ENCODE measurements at places on chromosomes 16 and 17.

- no peak for DNase-seq
Measured at GRCh38 chr16:82195917-82196494, 26.0 kb upstream of the MPHOSPH6 start.

- DNase-seq: no peak
Measured at GRCh38 chr16:90004577-90004976, 14.7 kb downstream of the DBNDD1 start.

GRCh38 chr17:75450270-75450669 lies 6.2 kb upstream of the TMEM94 start:
- no peak for DNase-seq

- no peak for DNase-seq
Measured at GRCh38 chr17:48439110-48439850, 9.3 kb upstream of the SKAP1 start.

DNA sequence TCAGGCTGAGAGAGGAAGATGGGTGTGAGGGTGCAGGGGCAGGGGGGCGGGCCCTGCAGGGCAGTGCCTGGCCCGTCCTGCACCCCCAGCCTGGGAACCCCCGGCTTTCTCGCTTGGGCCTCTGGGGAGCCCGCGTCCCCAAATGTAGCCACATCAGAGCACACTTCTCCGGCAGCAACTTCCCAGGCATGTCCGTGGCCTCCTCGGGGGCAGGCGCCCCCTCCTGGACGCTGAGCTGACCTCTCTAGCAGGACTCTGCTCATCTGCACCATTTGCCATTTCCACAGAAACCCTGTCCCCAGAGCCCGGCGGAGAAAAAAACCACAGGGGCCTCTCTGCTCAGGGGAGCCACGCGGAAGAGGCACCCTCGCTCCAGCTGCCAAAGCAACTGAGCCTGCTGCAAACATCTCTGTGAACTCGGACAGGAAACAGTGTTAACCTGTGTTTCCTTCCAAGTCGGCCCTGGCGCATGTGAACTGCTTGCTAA lies 63.4 kb downstream of the KLHDC4 start:
- DNase-seq: no peak

GRCh38 chr17:62761884-62762283 lies 46.2 kb downstream of the MARCHF10 start:
- no peak for DNase-seq

DNA sequence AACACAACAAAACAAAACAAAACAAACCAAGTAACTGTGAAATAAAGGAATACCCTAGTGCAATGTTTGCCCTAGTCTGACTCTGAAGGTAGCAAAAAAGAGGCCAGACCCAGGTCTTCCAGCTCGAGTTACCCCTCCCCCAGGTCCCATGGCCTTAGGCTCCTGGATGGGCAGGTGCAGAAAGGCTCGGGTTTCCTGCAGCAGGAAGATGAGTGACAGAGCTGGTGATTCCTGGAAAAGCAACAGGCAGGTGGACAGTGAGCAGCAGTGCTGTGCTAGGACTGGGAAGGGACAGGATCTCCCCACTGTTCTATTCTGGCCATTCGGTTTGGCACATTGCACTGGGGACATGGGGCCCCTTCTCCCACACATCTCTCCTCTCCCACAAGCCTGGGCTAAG lies 42.9 kb upstream of the MRTFB start:
- no peak for DNase-seq

- DNase-seq: no peak
Measured at GRCh38 chr17:57902800-57903759, 52.1 kb downstream of the CUEDC1 start.

- DNase-seq: no peak
Measured at GRCh38 chr17:40910441-40910841, 25.4 kb upstream of the KRT20 start.

- DNase-seq: no peak
Measured at GRCh38 chr17:10196941-10197340, 1.5 kb downstream of the GAS7 start.

DNA sequence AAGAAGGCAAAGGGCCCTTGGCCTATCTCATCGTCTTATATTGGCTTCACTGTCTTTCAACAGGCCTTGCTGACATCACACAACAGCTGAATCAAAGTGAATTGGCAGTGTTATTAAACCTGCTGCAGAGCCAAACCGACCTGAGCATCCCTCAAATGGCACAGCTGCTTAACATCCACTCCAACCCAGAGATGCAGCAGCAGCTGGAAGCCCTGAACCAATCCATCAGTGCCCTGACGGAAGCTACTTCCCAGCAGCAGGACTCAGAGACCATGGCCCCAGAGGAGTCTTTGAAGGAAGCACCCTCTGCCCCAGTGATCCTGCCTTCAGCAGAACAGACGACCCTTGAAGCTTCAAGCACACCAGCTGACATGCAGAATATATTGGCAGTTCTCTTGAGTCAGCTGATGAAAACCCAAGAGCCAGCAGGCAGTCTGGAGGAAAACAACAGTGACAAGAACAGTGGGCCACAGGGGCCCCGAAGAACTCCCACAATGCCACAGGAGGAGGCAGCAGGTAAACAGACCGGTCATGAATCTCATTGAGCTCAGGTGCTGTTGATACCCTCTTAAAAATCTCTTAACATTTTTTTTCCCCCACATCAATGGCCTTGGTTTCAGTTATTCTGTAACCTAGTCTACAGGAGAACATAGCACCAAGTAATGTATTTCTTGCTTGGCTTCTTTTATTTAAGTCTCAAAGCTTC lies 64.7 kb downstream of the CDK12 start:
- DNase-seq: no peak

- DNase-seq: no peak
Measured at GRCh38 chr17:14621826-14622614, 321.1 kb downstream of the HS3ST3B1 start.

- DNase-seq: peak; percentile 49
Measured at GRCh38 chr17:16516594-16517051, 24.6 kb upstream of the LRRC75A start.

DNA sequence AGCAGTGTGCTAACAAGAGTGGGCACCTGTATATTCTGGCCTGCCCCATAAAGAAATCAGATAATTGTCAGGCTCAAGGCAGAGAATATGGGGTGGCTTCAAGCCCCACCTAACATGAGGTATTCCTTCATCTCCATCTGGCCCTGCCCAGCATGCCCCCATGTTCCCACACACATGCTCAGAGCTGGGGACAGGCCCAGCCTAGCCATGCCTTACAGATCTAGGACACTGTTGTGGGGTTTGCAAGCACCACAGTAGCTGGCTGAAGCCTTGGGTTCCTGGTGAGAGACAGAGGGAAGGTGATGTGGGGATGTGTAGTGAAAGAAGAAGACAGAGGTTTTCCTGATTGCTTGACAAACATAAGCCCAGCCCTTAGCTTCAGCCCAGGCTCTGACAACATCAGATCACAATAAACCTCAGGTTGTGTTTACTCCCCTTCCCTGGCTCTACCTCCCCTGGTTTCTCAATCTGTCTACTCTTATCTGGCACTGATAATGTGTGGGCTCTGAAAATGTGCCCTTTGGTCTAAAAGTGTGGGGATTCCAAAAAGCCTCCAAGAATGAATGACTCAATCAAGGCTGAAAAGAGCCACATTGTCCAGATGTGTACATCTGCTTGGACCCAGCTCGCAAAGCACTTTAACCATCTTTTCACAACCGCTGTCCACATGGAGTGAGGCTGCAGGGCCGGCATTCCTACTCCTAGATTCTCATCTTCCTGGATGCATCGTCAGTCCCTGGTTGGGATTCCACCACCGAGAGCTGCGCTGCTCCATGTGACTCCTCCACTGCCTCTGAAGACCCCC lies 34.4 kb downstream of the CDRT4 start:
- DNase-seq: no peak

- DNase-seq: no peak
Measured at GRCh38 chr16:58155839-58156238, 26.7 kb upstream of the CFAP20 start.

- DNase-seq: no peak
Measured at GRCh38 chr17:43717913-43718312, 40.7 kb downstream of the SOST start.

- DNase-seq: no peak
Measured at GRCh38 chr17:80940171-80941123, 51.2 kb upstream of the CHMP6 start.

DNA sequence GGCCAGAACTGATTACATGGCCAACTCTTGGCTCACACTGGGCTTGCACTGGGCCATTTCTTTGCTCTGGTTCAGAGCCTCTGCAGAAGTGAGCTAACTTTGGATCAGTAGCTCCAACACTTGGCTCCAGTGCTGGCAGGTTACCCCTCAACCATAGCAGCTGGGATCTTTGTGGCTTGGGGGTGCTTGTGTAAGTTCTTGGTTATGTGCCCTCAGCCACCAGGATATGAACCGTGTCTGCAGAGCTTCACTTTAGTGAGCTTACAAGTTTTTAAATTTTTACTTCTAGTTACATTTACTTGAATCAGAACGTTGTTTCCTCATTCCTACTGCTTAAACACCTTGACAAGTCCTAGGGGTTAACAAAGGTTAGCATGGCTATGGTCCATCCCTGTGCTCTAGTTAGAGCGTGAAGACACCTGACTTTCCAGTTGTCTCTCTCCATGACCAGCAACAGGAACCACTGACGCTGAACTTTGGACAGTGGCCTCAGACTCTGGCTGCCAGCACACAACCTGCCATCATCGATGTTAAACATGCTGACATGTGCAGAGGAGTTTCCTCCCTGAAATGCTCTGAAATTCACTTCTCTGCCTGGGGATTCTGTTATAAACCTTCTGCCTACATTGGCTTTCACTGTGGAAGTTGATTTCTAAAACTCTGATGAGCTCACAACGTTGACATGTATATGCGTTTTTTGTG lies 4.1 kb downstream of the PDF start:
- no peak for DNase-seq

DNA sequence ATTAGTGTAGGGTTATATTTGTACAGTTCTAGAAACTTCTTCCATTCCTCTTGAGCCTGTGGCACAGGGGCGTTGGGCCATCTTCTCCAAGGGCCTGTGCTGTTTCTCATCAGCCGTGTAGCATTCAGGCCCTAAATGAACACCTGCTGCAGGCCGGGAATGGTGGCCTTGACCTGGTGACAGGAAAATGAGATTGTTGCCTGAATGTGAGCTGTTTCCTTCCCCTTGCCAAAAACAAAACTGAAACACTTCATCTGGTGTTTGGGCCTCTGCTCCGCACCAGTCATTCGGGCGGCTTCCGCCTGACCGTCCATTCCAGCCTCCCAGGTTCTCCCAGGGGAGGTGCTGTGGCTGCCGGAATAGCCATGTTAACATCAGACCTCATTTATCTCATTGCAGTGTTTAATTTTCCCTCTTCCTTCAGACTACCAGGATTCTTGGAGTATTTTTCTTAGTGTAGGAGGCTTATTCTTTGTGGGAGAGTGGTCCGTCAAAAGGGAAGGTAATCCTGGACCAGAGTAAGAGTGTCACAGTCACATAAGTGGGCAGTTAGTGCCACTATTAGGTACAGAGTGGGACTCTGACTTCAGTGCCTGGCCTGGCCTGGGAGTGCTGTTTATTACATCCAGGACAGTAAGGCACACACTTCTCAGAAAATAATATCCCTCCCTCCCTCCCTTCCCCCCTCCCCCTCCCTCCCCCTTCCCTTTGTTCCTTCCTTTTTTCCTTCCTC lies 61.9 kb downstream of the WWP2 start:
- no peak for DNase-seq

DNA sequence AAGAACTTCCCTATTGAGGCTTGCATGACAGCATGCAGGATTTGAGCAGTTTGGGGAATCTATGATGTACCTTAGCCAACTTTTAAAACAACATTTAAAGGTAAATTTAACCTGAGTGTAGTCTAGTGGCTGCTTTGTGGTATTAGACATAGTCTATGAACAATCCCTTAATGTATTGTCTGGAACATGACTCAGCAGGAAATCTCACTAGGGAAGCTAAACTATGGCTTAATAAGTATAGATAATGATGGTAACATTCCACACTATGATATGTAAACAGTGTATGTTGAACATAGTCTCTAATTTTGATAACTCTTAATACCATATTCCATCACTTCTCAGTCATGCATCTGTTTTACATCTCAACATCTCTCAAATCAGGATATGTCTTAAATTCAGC lies 52.1 kb upstream of the SLC12A3 start:
- no peak for DNase-seq

GRCh38 chr17:12911239-12911638 lies 106.6 kb downstream of the ELAC2 start:
- no peak for DNase-seq

- DNase-seq: no peak
Measured at GRCh38 chr16:10988879-10989278, 44.5 kb downstream of the CLEC16A start.

- no peak for DNase-seq
Measured at GRCh38 chr17:30234964-30235363, 533 bp downstream of the SLC6A4 start.

DNA sequence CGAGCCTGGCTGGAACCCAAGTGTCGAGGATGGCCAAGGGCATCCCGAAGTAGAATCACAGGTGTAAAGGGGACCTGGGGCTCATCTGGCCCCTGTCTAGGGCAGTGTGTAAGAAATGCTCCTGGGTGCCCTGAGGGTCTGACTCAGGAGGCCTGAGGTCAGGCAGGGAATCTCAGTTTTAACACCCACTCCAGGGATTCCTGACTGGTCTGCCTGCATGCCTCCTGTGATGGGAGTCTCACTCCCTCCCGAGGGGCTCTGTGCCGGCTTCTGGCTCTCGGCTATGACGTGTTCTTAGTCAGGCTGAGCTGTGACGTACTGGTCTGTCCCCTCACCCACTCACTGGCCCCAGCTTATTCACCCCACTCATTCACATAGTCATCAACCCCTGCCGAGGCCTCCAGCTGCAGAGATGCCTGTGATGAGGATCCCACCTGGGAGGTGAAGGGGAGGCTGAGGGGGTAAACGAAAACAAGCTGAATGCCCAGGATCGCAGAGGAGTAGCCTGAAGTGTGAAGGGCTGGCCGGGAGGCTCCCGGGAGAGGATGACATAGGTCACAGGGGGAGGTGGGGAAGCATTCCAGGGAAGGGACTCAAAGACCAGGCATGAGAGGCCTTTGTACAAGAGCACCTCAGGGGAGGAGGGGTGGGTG lies 23.8 kb downstream of the FAM83G start:
- no peak for DNase-seq

- peak; percentile 67 for DNase-seq
Measured at GRCh38 chr17:40417258-40417608, 463 bp downstream of the TOP2A start.
